Thoracic aorta (tissue), 2 donors: ENCODE measurements at places on chromosomes 16 and 17.

DNA sequence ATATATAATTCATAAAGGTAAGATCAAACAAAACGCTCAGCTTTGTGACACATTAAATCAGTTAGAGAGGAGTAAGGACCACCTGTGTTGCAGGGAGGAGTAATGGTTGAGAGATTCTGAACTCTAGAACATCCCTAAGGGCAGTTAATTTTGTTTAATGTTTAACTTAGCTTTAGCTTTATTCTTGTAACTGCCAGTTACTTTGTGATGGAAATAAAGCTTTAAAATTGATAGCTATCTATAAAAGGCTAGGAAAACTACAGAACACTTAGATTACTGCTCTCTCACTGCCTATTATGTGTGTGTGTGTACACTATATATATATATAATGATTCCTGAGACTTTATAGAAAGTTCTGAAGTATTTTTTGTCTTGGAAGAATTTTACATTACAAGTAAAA, 37.8 kb downstream of the PTRH2 start:
- no peak for DNase-seq

DNA sequence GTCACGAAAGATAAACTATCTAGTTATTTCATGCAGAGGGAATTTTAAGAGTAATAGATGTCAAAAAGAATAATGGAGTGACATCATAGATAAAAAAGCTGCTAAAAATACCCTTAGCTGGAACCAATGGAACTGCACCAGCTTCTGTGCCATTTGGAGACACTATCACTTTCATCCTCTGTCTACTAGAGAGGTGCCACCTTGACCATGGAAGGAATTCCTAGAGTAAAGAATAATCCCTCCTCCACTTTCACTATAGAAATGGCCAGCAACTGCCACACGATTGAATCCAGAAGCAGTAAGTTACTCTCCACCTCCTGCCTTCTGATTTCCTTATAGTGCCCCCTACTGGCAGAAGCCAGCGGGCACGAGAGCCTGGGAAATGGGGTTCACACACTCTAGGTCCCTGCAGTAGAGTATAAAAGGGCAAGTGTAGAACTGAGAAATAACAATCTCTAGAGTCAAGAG, 2.8 kb upstream of the ALDH3A2 start:
- no peak for DNase-seq

DNA sequence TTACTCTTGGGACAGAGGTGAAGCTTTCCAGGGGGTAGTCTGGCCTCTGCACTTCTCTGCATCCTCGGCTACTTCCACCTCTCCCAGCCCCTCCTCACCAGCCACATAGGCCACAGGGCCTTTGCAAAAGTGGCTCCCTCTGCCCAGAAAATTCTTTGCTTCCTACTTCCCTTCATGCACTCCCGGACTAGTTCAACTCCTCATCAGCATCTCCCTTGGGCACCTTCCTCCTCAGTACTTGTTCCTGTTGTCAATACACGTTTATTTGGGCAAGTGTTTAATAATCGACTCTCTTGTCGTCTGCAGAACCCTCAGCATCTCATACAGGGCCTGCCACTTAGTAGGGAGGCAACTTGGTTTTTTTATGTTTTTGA, 23.1 kb upstream of the USP7 start:
- DNase-seq: no peak

DNA sequence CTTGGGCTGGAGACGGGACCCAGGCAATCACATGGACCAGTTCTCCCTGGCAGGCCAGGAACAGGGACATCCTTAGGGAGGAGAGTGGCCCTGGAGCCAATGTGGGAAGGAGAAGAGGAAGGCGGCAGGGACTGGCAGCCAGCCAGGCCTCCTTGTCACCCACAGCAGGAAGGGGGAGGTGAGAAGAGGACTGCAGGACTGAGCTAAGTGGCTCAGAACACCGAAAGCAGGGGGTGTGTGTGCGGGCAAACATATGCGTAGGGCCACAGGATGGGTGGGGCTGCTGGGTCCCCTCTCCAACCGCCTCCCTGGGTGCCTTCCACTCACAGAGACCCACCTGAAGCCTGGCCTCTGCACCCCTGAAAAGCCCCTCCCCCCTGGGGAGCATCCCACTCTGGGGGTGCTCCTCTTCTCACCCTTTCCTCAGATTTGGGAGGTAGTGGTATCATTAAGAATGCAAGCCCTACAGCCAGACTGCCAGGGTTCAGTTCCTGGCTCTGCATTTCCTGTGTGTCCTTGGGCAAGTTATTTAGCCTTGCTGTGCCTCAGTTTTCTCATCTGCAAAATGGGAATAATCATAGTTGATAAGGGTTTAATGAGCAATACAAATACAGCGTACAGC, 8.1 kb downstream of the PNMT start:
- peak; percentile 73 for DNase-seq

DNA sequence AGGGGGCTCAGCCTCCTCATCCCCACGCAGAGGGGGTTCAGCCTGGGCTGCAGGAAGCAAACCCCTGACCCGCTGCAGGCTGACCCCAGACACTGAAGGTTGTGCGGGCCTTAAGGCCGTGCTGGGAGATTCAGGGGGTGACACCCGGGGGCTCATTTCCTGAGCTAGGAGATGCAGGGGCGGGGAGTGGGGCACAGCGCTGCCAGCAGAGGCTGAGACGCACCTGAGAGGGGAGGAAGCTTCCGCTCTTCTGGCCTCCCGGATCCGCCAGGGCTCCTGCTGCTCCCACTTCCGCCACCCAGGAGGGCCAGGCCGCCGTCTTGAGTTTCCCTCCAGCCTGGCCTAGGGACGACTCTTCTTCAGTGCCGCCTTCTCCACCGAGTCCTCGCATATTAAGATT, 173.2 kb upstream of the FOXF1 start:
- DNase-seq: no peak

GRCh38 chr17:21174713-21175112, 39.2 kb downstream of the TMEM11 start:
- no peak for DNase-seq

DNA sequence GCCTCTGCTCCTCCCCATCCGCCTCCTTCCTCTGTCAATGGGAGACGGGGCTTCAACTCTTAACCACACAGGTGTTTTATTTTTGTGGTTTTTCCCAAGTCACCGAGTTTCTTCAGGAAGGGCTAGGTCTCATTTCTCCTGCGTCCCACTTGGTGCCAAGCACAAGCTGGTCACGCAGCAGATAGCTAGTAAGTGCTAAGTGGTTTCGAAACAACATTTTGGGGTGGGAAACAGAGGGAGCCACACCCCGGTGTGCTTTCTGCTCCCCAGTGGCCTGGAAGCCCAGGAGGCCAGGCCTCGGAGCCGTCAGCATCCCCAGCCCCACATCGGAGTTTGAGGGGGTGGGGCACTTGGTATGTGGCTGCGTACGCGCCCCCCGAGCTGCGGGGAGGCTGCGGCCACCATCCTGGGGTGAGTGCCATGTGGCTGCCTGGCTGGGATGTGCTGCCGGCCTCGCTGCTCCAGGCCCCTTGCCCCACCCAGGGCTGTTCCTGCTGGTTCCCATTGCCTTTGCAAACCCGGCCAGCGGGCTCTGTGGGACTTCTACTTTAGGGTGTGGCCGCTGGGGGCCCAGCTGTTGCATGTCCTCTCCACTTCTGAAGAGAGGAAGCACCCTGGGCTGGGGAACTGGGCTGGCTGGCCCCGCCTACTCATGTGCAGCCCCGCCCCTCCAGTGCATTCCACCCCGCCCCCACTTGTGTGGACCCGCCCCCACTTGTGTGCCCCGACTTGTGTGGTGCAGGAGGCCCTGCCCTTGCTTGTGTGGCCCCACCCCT, 55.6 kb downstream of the BAIAP2 start:
- no peak for DNase-seq

GRCh38 chr16:2523801-2524231, 3.6 kb downstream of the AMDHD2 start:
- no peak for DNase-seq

- peak; percentile 43 for DNase-seq
These were observed at the start of gene MYCBPAP for GRCh38 chr17:50507871-50508572. Gene MYCBPAP (plus strand): TSS chr17:50508439. CDS start chr17:50508675, 236 bp downstream.

- no peak for DNase-seq
These were observed 11.7 kb downstream of the ANKRD11 start for GRCh38 chr16:89478576-89479221.

- DNase-seq: no peak
These were observed 81.2 kb downstream of the ZNF18 start for GRCh38 chr17:11916091-11916490.

GRCh38 chr16:50598256-50598894, 50.2 kb downstream of the NKD1 start:
- DNase-seq: no peak

GRCh38 chr17:55433029-55433628, 11.5 kb upstream of the MMD start:
- DNase-seq: no peak

DNA sequence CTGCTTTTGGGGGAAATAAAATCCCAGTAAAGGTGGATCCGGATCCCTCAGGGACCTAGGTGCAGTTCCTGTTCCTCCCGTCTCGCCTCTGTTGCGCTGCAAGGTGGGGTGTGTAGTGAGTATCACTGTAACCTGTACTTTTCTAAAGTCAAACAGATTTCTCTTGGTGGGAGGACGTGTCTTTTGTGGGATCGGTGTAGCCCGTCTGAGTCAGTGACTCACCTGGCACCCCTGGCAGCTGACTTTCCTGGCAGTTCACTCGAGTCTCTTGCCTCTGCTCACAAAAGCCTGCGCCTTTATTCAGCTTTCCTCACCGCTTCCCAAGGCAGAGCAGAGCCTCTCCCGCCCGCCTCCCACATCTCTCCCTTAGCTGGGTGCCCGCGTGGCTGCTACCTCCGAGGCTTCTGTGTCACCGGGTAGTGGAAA, 85.7 kb downstream of the CMIP start:
- DNase-seq: no peak

- DNase-seq: no peak
These were observed 1.4 kb upstream of the TTLL6 start for GRCh38 chr17:48818361-48818841.

DNA sequence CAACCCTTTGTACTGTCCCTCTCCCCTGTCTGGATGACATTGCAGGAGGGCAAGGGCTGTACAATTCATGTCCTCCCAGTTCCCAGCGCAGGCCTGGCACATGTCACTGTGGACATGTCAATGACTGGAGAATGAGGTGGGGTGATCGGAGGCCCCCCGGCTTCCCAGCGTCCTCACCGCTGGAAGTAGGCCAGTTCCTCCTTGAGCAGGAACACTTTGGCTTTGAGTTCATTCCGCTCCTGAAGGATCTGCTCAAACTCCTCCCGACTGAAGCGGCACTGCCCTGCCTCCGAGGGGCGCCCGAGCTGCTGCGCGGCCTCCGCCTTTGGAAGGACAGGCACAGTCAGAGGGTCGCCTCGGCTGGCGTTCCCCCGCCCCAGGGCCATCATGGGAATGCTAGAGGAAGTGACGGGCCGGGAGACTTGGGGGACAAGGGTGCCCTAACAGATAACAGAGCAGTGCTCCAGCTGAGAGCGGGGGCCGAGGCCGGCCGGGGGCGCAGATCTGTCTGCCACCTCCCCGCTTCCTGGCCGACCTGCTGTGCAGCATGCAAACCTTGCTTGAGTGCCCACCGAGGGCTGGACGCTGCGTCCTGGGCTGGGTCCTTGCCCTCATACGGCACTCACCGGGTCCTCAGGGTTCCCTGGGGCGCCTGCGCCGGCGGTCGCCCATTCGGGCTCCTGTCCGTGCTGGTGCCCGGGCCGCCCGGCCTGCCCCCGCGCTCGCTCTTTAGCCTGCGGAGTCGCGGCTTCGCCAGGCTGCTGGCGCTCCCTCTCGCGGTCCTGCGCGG, 1.3 kb downstream of the RILP start:
- no peak for DNase-seq

- no peak for DNase-seq
These were observed 573 bp downstream of the CTDNEP1 start for GRCh38 chr17:7250695-7251627.

- no peak for DNase-seq
These were observed 21.7 kb downstream of the SLC25A10 start for GRCh38 chr17:81733507-81734404.

GRCh38 chr17:48505788-48506187, 25.0 kb downstream of the HOXB1 start:
- no peak for DNase-seq

GRCh38 chr17:17532991-17533390, 36.8 kb upstream of the RASD1 start:
- DNase-seq: no peak

DNA sequence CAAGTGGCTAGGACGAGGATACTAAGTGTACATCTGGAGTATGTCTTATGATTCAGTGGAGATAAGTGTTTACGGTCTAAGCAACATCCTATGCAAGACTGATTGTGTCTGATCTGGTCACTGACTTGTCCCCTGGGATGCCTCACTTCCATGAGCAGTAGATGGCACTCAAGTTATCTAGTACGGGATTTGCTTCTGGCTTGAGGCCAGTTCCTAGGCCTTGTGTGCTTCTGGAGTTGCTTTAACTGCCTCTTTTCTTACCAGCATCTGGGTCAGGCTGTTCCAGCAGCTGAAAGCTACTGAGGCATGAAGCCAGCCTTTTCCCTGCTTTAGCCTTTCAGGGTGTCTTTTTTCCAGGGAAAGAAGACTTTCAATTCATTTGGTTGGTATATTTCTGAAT, 23.0 kb downstream of the SUPT6H start:
- no peak for DNase-seq

DNA sequence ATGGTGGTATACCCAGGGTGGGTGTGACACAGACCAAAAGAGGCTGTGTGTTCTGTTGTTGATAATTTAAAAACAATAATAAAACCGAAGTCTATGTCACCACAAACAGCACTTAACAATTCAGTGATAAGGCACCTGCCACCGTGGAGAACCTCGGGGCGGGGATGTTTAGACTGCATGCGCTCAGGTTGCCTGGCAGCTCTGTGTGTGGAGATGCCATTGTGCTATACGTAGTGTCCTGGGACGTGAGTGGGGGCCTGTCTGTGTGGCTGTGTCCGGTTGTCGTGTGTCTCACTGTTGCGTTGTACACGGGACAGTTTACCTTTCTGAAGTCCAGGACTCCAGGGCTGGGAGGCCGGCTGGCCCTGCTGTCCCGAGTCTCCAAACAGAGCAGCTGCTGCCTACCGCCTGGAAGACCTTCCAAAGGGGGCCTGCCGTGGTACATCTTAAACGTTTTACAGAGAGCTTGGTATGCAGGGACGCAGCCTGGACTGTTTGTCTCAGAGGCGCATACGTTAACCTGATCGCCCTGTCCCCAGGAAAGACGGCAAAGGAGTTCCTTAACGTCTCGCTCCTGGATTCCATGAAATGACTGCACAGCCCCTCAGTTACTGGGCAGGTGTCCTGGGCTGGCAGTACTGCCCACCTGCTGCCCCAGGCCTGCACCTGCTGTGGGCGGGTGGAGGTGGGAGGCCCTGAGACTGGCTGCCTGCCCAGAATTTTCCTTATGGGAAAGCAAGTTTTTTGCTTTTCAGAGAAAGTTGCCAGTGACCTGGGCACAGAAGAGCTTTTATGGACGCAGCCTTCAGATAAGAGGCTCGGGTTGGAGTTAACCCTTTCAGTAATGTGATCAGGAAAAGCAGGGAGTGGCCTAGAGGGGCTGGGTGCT, 19.0 kb downstream of the SPIRE2 start:
- DNase-seq: no peak

- no peak for DNase-seq
These were observed 433.3 kb downstream of the CA10 start for GRCh38 chr17:51725185-51725584.

GRCh38 chr16:85502357-85502756, 110.8 kb upstream of the GSE1 start:
- no peak for DNase-seq

GRCh38 chr16:83270061-83270460, 537.7 kb upstream of the HSBP1 start:
- no peak for DNase-seq

- DNase-seq: no peak
These were observed 436.0 kb downstream of the MAF start for GRCh38 chr16:79164388-79164995.
